Adrenal gland (tissue), 19 donors: ENCODE measurements at places on chromosomes 4 and X.
A peak's percentile ranks its signal among the peaks of the same experiment; 100 is the strongest.

- H3K4me1 ChIP-seq: no peaks in the 10 kb centered on the region
- peak; percentile 19 for DNase-seq
- no peaks in the 10 kb centered on the region for H3K36me3 ChIP-seq
- H3K27ac ChIP-seq: no peak overlapping the region
These were observed 460.3 kb downstream of the MID1IP1 start for GRCh38 chrX:39261446-39262147.

GRCh38 chrX:38891641-38892413, 90.6 kb downstream of the MID1IP1 start:
- H3K4me1 ChIP-seq: no peaks in the 10 kb centered on the region
- no peaks in the 10 kb centered on the region for H3K36me3 ChIP-seq
- H3K27ac ChIP-seq: no peak overlapping the region
- H3K4me3 ChIP-seq: no peak overlapping the region

DNA sequence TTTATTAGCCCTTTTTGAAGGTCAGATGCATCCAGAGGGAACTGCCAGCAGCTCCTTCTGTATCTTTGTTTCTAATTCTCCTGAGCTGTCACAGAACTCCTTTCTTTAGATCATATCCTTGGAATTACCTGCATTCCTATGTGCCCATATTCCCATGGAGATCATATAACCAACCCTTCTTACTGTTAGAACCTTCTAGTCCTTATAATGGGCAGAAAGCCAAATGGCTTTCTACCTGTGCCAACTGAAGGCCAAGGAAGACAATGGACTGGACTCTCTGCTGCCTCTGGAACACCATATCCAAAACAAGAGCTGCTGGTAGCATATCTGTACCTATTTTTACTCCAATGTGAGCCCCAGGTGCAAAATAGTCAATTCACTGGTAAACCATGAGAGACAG, 60.7 kb downstream of the TBC1D9 start:
- H3K27ac ChIP-seq: no peak overlapping the region
- H3K36me3 ChIP-seq: no peaks in the 10 kb centered on the region
- H3K4me1 ChIP-seq: peaks cover 16% of the 10 kb centered on the region
- DNase-seq: no peak
- no peak overlapping the region for H3K4me3 ChIP-seq
- no peaks in the 10 kb centered on the region for H3K27me3 ChIP-seq

DNA sequence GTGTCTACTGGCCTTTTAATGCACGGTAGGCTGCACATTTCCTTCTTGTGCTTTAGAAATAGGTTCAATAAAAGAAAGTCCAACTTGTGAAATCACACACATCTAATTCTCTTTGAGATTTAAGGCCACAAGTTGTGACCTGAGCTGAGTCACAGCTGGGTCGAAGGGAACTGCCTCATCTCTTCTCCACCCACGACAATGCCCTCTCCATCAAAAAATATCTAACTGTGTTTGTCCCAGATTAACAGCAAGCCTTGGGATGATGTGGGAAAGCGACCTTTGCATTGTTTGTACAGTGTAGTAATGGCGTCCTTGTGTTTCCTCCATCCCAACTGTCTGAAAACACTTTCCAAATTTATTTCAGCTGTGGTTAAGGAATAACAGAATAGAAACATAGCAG, 168.9 kb downstream of the AMELX start:
- no peak overlapping the region for H3K4me3 ChIP-seq
- no peaks in the 10 kb centered on the region for H3K36me3 ChIP-seq
- no peak for DNase-seq
- H3K27ac ChIP-seq: no peak overlapping the region

DNA sequence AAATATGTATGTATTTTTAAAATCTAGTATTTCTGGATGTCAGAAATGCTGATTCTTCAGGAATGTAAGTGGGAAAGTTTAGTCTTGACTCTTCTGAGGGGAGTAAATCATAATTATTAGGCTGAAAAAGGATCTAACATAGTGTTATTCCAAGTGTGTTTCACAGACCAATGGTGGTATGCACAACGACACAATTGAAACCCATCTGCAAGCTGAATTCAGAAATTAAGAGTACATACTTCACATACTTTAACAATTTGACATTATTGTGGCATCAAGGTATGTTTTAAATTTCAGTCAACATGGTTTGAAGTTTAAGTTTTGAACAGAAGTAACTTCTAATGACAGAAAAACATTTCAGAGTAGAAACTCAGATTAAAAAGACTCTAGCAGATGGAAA, 236.7 kb downstream of the SLC7A11 start:
- no peaks in the 10 kb centered on the region for H3K27me3 ChIP-seq
- no peaks in the 10 kb centered on the region for H3K4me1 ChIP-seq
- H3K4me3 ChIP-seq: no peak overlapping the region

DNA sequence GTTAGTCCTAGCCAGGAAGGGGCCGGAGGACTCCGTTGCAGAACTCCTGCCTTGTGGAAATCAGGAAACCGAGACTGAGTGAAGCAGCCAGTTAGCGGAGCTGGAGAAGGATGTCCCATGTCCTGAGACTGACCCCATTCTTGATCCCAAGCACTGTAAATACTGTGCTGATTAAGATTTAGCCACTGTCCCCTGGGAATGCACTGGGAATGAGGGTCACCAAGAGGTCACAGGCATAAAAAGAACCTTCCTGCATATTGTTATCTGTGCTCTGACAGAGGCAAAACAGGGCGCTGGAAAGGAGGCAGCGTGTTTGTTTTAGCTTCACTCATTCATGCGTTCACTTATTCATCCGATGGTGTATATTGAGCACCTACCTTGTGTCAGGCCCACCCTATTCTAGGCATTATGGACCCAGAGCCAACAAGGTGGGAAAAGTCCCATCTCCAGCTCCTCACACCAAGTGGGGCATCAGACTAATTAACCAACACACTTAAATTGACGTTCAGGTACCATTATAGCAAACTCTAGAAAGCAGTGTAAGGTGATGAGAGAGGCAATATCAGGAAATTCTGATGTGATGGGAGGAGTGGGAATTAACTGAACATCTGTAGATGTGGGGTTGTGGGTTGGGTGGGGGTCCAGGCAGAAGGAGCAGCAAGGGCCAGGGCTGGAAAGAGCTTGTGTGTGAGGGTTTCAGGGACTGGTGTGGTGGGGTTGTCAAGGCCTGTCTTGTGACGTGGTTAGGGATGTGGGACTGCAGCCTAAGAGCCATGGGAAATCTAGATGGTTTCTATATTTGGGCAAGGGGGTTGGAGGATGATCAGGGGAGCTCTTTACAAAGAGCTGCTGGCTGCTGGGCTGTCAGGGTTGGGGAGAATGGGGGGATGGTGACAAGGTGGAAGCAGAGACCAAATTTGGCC, 10.6 kb upstream of the SLC2A9 start:
- H3K36me3 ChIP-seq: no peaks in the 10 kb centered on the region
- peaks cover 16% of the 10 kb centered on the region for H3K4me1 ChIP-seq
- no peaks in the 10 kb centered on the region for H3K27me3 ChIP-seq
- peak overlapping the region; percentile 14 for H3K27ac ChIP-seq
- H3K4me3 ChIP-seq: no peak overlapping the region

DNA sequence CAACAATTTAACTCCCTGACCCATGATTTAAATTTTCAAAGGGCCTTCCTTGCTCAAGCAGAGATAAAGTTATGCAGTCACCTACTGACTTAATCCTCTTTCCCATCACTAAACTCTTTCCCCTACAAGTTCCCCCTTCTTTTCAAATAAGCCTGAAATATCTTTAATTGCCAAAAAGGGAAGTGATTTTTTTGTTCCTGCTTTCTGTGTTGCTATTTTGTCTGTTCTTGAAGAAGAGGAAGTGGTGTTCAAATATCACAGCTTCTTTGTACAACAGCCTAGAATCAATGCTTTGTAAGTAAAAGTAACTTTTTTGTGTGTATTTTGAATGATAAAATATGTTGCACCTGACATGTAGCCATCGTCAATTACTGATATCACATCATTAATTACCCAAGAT, 595.9 kb downstream of the CENPC start:
- no peak overlapping the region for H3K27ac ChIP-seq
- H3K36me3 ChIP-seq: no peaks in the 10 kb centered on the region
- DNase-seq: no peak

DNA sequence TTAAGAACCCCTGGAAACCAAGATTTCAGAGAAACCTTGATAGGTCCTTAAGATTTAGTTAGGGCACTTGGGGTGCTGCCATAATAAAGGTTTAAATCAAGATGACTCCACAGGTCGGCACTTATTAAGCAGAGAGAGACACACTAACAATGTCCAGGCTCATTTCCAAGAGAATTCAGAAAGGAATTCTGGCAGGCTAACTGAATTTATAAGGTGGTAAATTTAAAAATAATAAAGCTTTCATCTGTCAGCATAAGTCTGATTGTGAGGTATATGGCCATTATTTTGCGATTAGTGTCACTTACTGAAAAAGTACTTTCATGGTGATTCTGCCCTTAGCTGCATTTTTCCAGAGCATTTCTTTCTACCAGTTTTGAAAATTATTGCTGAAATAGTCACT, 472.7 kb downstream of the ARAP2 start:
- no peak for DNase-seq
- no peak overlapping the region for H3K4me3 ChIP-seq
- H3K27ac ChIP-seq: no peak overlapping the region

GRCh38 chrX:100662796-100663195, 18.8 kb downstream of the SRPX2 start:
- H3K27ac ChIP-seq: no peak overlapping the region
- no peaks in the 10 kb centered on the region for H3K4me1 ChIP-seq
- no peaks in the 10 kb centered on the region for H3K36me3 ChIP-seq
- DNase-seq: no peak

DNA sequence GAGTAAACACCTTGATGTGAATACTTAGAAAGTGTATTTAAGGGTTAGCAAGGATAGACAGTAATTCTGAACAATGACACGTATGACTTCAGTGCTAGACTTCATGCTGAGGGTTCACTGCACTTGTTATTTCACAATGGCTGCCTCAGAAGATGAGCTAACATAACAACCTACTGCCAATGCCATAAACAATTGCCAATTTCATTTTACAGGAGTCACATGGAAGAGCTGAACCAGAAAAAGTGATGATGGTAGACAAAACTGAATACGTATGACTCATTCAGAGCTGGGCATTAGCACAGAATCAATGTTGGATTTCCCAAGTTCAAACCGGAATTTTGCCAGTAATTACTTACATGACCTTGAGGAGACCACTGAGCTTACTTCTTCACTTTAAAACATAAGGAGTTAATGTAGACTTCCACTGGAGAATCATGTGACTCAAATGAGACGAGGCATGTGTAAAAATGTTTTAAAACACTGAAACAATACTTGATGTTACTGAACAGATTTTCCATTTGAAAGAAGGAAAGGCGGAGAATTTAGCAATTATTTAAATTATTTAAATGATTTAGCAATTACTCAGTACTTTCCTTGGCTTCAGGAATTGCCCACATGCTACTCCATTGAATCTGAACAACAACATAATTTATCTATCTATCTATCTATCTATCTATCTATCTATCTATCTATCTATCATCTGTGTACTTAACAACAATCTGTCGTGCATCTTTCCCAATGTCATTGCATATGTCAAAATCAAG, 868.5 kb upstream of the SLIT2 start:
- H3K4me3 ChIP-seq: no peak overlapping the region
- no peaks in the 10 kb centered on the region for H3K27me3 ChIP-seq
- no peak overlapping the region for H3K27ac ChIP-seq
- DNase-seq: no peak

DNA sequence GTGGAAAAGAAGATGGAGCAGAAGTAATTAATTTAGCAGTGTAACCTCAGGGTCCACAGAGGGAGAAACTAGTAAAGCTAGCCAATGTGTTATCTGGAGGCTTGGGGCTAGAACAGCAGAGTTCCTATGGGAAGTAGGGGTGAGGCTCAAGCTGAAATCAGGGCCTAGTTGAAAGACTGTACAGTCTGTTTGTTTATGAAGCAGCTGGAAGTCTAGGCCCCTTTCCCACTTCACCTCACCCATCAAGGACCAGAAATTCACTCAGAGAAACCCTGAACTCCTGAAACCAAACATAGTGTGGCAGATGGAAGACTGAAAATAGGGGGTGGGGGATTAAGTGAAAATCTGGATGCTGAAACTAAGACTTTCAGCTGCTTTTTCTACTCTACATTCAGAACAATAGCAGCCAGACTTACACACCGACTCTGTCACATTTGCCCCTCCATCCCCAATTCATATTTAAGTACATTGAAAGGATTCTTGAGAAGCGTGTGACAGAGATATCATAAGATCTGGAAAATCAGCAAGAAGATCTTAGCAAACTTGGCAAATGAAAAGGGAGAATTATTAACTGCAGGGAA, 32.6 kb upstream of the FAM241A start:
- H3K27me3 ChIP-seq: no peaks in the 10 kb centered on the region
- H3K4me1 ChIP-seq: no peaks in the 10 kb centered on the region
- no peak overlapping the region for H3K4me3 ChIP-seq
- no peaks in the 10 kb centered on the region for H3K36me3 ChIP-seq
- no peak for DNase-seq

DNA sequence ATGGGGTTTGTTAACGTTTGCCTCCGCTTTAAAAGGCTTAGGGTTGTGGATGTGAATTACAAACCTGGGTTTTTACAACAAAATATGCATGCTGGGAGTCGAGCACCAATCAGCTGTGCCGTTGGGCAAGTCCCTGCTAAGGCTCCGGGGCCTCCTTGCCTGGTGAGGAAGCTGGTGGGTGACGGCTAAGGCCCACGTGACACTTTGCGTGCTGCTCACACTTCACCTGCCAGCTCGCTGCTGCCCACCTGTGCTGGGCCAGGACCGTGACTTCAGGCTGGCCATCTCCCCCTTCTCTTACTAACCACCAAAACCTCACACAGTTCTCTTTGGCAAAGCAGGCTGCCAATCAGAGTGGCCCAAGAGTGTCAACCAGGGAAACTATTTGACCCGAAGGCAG, 178.3 kb downstream of the AFAP1 start:
- no peaks in the 10 kb centered on the region for H3K36me3 ChIP-seq
- H3K27me3 ChIP-seq: no peaks in the 10 kb centered on the region
- no peak overlapping the region for H3K4me3 ChIP-seq

GRCh38 chrX:118571836-118572235, 76.2 kb downstream of the DOCK11 start:
- no peak overlapping the region for H3K4me3 ChIP-seq
- DNase-seq: no peak
- no peaks in the 10 kb centered on the region for H3K36me3 ChIP-seq
- no peaks in the 10 kb centered on the region for H3K4me1 ChIP-seq
- peaks cover 14% of the 10 kb centered on the region for H3K27me3 ChIP-seq

- no peak for DNase-seq
- H3K36me3 ChIP-seq: no peaks in the 10 kb centered on the region
- no peaks in the 10 kb centered on the region for H3K27me3 ChIP-seq
- no peak overlapping the region for H3K4me3 ChIP-seq
- H3K27ac ChIP-seq: no peak overlapping the region
These were observed 580.9 kb upstream of the ZFP42 start for GRCh38 chr4:187414716-187415115.

DNA sequence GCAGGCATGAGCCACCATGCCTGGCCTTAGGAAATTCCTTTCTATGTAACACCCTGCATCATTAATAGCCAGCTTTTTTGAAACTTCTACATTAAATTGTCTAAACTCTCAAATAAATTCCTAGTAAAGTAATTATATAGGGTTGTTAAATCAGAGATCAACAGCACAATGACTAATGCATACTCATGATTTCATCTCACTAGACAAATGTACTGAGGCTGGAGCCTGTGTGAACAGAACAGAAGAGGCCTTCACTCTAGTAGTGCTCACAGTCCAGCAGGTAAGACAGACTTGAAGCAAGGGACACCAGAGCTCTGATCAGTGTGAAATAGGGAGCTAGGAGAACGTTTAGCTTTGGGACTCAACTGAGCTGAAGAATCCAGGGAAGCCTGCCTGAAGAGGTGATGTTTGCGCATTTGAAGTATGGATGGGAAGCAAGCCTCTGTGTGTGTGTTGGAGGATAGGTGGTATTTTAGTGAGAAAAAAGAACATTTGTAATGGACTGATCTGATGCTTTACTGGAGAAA, 3.9 kb downstream of the ZFP42 start:
- no peaks in the 10 kb centered on the region for H3K36me3 ChIP-seq
- H3K4me3 ChIP-seq: no peak overlapping the region
- no peaks in the 10 kb centered on the region for H3K27me3 ChIP-seq
- no peak for DNase-seq
- no peak overlapping the region for H3K27ac ChIP-seq
- H3K4me1 ChIP-seq: no peaks in the 10 kb centered on the region
